Effector memory CD4-positive, alpha-beta T cell (primary cell): ENCODE measurements at places on chromosomes 12 and 14.
A peak's percentile ranks its signal among the peaks of the same experiment; 100 is the strongest.

DNA sequence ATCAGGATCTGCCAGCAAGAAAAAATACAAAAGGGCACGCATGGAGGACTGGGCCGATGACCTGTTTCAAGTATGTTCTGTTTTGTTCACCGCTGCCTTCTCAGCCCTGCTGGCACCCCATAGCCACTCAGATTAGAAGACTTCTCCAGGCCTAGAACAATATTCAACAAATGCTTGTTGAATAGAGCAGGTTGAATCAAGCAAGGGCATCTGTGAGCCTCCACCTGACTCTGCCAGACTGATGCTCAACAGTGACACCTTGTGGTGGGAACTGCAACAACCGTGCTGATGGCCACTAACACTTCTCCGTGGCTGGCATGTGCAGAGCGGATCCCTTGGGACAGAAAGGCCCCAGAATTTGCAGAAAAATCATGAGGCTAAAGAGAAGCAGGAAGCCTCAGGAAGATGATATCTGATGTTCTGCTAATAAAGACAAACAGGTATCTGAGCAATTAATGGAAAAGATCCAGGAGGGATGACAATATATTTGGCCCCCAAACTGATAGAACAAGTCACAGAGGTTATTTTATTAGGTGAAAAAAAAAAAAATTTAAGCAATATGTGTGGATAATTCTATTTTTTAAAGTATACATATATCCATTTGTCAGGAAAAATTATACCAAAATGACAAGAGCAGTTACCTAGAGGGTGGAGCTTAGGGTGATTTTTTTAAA lies 114.3 kb downstream of the KSR2 start:
- H3K4me3 ChIP-seq = no peak overlapping the region
- H3K27me3 ChIP-seq = no peaks in the 10 kb centered on the region
- no peak overlapping the region for H3K27ac ChIP-seq
- H3K4me1 ChIP-seq = no peaks in the 10 kb centered on the region

- no peak overlapping the region for H3K27ac ChIP-seq
- no peaks in the 10 kb centered on the region for H3K36me3 ChIP-seq
- H3K4me3 ChIP-seq = no peak overlapping the region
- no peaks in the 10 kb centered on the region for H3K27me3 ChIP-seq
- H3K4me1 ChIP-seq = no peaks in the 10 kb centered on the region
- no peak for DNase-seq
Observed at GRCh38 chr12:49865782-49866135, 22.9 kb upstream of the BCDIN3D start.

- no peak overlapping the region for H3K27ac ChIP-seq
- H3K4me1 ChIP-seq = no peaks in the 10 kb centered on the region
- no peak for DNase-seq
- no peaks in the 10 kb centered on the region for H3K36me3 ChIP-seq
- H3K27me3 ChIP-seq = no peaks in the 10 kb centered on the region
Observed at GRCh38 chr14:70422538-70422937, 5.6 kb upstream of the SYNJ2BP start.

- no peak for DNase-seq
- H3K27ac ChIP-seq = no peak overlapping the region
- no peak overlapping the region for H3K4me3 ChIP-seq
- no peaks in the 10 kb centered on the region for H3K27me3 ChIP-seq
Observed at GRCh38 chr12:49880756-49881414, 22.8 kb downstream of the FAIM2 start.

GRCh38 chr12:26510354-26510674 lies 314.9 kb downstream of the SSPN start:
- no peaks in the 10 kb centered on the region for H3K27me3 ChIP-seq
- H3K4me3 ChIP-seq = no peak overlapping the region
- H3K4me1 ChIP-seq = no peaks in the 10 kb centered on the region
- no peak overlapping the region for H3K27ac ChIP-seq
- DNase-seq = no peak

- H3K4me1 ChIP-seq = no peaks in the 10 kb centered on the region
- DNase-seq = no peak
Observed at GRCh38 chr14:101076451-101077198, 173.1 kb upstream of the RTL1 start.

DNA sequence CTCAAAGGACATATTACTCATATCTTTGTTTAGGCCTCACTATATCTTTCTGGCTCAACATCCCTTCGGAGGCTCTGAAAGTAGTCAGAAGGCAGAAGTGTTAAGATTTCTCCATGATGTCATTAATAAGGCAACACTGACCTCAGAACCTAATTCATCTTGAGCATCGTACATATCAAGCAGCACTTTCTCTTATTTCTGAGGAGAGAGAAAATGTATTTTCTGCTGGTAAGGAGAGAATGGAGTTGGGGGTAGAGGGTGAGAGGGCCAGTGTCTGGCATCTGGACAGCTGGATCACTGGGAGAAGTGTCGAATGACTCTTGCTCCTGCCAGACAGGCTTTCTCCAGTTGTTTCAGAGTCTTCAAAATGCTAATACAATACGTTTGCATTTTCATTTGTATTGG lies 213.2 kb upstream of the PRICKLE1 start:
- no peak overlapping the region for H3K4me3 ChIP-seq
- H3K36me3 ChIP-seq = no peaks in the 10 kb centered on the region
- DNase-seq = no peak
- H3K27ac ChIP-seq = no peak overlapping the region
- H3K27me3 ChIP-seq = no peaks in the 10 kb centered on the region
- H3K4me1 ChIP-seq = no peaks in the 10 kb centered on the region

- no peaks in the 10 kb centered on the region for H3K27me3 ChIP-seq
- no peaks in the 10 kb centered on the region for H3K36me3 ChIP-seq
Observed at GRCh38 chr12:67523538-67523937, 125.0 kb upstream of the DYRK2 start.

DNA sequence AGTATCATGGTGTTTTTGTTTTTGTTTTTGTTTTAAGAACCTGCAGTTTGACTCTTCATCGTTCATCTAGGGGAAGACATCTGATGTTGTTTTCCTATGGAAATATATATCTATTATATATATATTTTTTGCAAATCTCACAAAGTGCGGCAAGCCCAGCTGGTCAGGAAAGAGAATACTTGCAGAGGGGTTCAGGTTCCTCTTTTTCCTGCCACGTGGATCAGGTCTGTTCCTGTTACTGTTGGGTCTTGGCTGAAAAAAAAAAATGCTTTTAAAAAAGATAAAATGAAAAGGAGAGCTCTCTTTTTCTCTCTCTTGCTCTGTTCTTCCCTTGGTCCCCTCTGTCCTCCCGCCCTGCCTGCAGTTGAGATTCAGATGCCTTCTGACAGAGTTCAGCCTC lies 179.4 kb upstream of the BCL2L14 start:
- no peak overlapping the region for H3K4me3 ChIP-seq
- no peaks in the 10 kb centered on the region for H3K27me3 ChIP-seq
- no peaks in the 10 kb centered on the region for H3K4me1 ChIP-seq
- DNase-seq = no peak
- H3K27ac ChIP-seq = no peak overlapping the region
- H3K36me3 ChIP-seq = peaks cover 30% of the 10 kb centered on the region

GRCh38 chr14:42149609-42150261 lies 543.1 kb downstream of the LRFN5 start:
- no peaks in the 10 kb centered on the region for H3K27me3 ChIP-seq
- no peak overlapping the region for H3K27ac ChIP-seq
- no peak for DNase-seq
- no peaks in the 10 kb centered on the region for H3K4me1 ChIP-seq
- no peaks in the 10 kb centered on the region for H3K36me3 ChIP-seq

DNA sequence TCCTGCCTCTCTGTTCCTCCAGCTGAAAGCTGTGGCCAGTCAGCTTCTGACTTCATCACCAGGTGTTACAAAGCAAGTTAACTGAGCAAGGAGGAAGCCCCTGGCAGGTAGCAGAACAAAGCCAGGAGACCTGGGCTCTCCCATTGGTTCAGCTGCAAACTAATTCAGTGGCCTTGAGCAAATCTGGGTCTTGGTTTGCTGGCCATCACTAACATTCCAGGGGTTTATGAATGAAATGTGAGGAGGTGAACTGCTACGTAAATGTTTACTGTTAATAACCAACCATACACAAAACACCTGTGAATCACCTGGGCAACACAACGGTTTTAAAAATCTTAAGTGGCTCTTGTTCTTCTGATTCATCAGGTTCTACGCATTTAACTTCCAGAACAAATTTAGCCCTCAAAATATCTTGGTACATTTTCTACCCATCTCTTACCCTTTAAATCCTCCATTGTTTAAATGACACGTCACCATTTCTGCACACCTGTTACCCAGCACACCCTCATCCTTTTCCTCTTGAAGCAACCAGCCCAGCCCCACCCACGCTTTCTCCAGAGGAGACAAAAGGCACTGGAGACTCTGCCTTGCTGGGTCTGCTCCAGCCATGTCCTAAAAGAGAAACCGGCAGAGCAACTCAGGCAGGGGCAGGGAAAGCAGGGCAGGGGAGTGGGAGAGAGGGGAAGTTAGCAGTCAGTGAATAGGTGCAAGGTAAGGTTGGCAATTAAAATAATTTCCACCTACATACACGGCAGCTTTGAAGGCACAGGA lies 49.3 kb upstream of the TSPAN11 start:
- H3K4me3 ChIP-seq = no peak overlapping the region
- no peaks in the 10 kb centered on the region for H3K36me3 ChIP-seq
- no peak for DNase-seq
- H3K27ac ChIP-seq = no peak overlapping the region
- no peaks in the 10 kb centered on the region for H3K27me3 ChIP-seq

DNA sequence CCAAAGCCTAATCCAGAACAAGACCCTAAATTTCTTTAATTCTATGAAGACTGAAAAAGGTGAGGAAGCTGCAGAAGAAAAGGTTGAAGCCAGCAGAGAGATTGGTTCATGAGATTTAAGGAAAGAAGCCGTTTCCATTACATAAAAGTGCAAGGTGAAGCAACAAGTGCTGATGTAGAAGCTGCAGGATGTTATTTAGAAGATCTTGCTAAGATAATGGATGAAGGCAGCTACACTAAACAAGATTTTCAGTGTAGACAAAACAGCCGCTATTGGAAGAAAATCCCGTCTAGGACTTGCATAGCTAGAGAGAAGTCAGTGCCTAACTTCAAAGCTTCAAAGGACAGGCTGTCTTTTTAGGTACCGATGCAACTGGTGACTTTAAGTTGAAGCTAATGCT lies 65.4 kb upstream of the AMIGO2 start:
- H3K27ac ChIP-seq = no peak overlapping the region
- no peaks in the 10 kb centered on the region for H3K36me3 ChIP-seq
- H3K4me1 ChIP-seq = peaks cover 4% of the 10 kb centered on the region

GRCh38 chr12:80239867-80240266 lies 140.5 kb downstream of the OTOGL start:
- no peaks in the 10 kb centered on the region for H3K4me1 ChIP-seq
- H3K27me3 ChIP-seq = no peaks in the 10 kb centered on the region
- no peak overlapping the region for H3K4me3 ChIP-seq
- DNase-seq = no peak
- H3K27ac ChIP-seq = no peak overlapping the region

DNA sequence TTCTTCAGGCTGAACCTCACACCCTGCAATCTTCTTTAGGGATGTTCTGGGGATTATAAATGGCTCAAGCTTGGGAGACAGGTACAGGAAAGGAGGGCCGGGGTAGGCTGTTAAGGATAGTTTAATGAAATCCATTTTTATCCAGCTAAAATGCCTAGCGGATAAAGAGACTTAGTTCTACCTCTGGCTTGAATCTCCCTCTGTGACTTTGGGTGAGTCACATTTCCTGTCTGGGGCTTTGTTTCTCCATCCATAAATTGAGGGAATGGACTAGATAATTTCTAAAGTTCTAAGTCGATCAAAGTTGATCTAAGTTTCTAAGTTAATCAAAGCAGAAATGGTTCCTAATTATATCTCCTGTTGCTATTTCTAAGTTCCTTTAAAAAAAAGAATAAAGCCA lies 319.6 kb upstream of the E2F7 start:
- H3K4me1 ChIP-seq = no peaks in the 10 kb centered on the region
- DNase-seq = no peak
- no peak overlapping the region for H3K27ac ChIP-seq
- no peak overlapping the region for H3K4me3 ChIP-seq
- no peaks in the 10 kb centered on the region for H3K27me3 ChIP-seq

- H3K27ac ChIP-seq = no peak overlapping the region
- no peak for DNase-seq
- H3K36me3 ChIP-seq = no peaks in the 10 kb centered on the region
- no peak overlapping the region for H3K4me3 ChIP-seq
- H3K27me3 ChIP-seq = no peaks in the 10 kb centered on the region
Observed at GRCh38 chr12:104576980-104577580, 120.3 kb downstream of the CHST11 start.

GRCh38 chr14:63164108-63164683 lies 40.0 kb upstream of the RHOJ start:
- H3K4me3 ChIP-seq = no peak overlapping the region
- H3K4me1 ChIP-seq = no peaks in the 10 kb centered on the region

DNA sequence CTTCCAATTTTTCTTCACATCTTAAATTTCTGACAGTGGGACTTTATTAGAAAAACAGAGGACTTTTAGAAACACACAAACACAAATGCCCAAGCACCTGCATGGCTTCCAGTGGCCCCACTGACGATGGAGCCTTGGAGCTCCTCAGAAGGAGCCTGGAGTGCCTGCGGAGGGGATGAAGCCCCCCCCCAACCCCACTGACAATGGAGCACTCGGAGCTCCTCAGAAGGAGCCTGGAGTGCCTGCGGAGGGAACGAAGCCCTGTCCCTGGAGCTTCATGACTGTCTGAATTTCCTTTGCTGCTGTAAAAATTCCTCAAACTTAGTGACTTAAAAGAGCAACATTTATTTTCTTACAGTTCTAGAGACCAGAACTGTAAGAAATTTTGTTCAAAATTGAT lies 80.1 kb upstream of the VRK1 start:
- no peak overlapping the region for H3K27ac ChIP-seq
- H3K36me3 ChIP-seq = no peaks in the 10 kb centered on the region
- no peak for DNase-seq
- no peak overlapping the region for H3K4me3 ChIP-seq
- no peaks in the 10 kb centered on the region for H3K27me3 ChIP-seq

DNA sequence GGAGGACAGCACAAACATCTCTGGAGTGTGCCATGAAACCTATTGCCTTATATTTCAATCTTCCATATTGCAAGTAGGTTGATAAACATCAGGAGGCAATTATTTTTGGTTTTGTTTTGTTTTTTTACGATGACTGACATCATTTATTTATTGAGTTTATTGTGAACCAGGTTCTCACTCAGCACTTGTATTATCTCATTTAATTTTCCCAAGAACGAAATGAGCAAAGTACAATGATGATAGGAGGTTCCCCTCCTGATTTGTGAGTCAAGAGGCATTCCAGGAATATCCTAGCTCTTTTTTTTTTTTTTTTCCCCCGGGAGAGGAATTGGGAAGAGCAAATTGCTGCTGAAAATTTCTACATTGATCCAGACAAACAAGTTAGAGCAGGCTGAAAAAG lies 4.7 kb downstream of the SOCS2 start:
- no peak for DNase-seq
- no peak overlapping the region for H3K4me3 ChIP-seq
- peaks cover 17% of the 10 kb centered on the region for H3K4me1 ChIP-seq
- peaks cover 14% of the 10 kb centered on the region for H3K36me3 ChIP-seq

GRCh38 chr12:52582971-52583456 lies 9.4 kb upstream of the KRT74 start:
- no peak overlapping the region for H3K27ac ChIP-seq
- DNase-seq = peak; percentile 28
- peaks cover 13% of the 10 kb centered on the region for H3K4me1 ChIP-seq
- H3K27me3 ChIP-seq = no peaks in the 10 kb centered on the region
- no peaks in the 10 kb centered on the region for H3K36me3 ChIP-seq
- H3K4me3 ChIP-seq = no peak overlapping the region

GRCh38 chr14:22370084-22370847 lies 218.8 kb downstream of the DAD1 start:
- no peaks in the 10 kb centered on the region for H3K27me3 ChIP-seq
- no peaks in the 10 kb centered on the region for H3K36me3 ChIP-seq
- H3K27ac ChIP-seq = no peak overlapping the region
- H3K4me1 ChIP-seq = no peaks in the 10 kb centered on the region
